ENCODE measurements at places on chromosomes 1 and 21. TPM values are rescaled to one million over a fixed set of nuclear protein-coding genes. Genes with fewer than 3 reads are reported as not detected.

Gene MAP10
- 5.9 TPM for total RNA-seq

Gene NPHS2
- total RNA-seq = not detected

- no peak for DNase-seq
Observed at GRCh38 chr1:67759066-67759465, 74.1 kb downstream of the GADD45A start.

DNA sequence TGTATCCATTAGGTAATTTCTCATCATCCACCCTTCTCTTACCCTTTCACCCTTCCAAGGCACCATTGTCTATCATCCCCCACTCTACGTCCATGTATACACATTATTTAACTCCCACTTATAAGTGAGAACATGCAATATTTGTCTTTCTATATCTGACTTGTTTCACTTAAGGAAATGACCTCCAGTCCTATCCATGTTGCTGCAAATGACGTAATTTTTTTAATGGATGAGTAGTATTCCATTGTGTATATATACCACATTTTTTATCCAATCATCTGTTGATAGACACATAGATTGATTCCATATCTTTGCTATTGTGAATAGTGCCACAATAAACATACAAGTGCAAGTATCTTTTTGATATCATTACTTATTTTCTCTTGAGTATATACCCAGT lies 322.9 kb upstream of the CXADR start:
- DNase-seq = no peak

Gene FLG2
- under 0.01 TPM for total RNA-seq

Gene RYR2
- not detected for total RNA-seq

Gene ERRFI1
- 0.27 TPM for total RNA-seq

DNA sequence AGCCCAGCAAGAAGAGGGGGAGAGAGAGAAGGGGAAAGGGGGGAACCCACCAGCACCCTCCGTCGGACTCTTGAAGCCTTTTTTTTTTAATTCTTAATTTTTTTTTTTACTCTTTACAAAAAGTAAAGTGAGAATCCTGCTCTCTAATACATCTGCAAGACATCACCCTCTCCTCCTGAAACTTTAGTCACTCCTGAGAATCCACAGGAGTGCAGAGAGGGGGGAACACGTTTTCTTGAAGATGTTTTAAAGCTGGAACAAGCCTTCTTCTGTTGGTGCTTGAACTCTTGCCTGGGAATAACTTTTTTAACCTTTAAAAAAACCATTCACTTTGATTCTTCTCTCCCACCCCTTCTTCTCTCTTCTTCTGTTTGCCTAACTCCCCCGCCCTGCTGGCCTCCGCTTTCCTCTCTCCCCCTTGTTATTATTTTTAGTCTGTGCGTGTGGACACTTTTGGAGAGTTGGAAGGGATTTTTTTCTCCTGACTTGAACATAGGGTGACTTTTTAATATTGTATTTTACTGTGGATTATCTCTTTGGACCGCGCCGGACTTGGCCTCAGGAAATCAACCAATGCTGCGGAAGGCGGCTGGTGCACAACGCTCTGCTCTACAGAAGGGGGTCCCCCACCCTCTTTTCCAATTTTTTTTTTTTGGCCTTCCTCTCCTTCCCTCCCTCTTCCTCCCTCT lies 383 bp upstream of the PRRX1 start:
- no peak for DNase-seq

DNA sequence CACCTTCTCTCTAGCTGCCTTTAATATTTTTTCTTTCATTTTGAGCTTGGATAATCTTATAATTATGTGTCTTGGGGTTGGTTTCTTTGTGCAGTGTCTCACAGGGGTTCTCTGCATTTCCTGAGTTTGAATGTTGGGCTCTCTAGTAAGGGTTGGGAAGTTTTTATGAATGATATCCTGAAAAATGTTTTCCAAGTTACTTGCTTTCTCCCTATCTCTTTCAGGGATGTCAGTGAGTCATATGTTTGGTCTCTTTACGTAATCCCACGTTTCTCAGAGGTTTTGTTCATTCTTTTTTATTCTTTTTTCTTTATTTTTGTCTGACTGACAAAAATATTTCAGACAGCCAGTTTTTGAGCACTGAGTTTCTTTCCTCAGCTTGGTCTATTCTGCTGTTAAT lies 55.4 kb upstream of the CCDC190 start:
- DNase-seq = no peak

DNA sequence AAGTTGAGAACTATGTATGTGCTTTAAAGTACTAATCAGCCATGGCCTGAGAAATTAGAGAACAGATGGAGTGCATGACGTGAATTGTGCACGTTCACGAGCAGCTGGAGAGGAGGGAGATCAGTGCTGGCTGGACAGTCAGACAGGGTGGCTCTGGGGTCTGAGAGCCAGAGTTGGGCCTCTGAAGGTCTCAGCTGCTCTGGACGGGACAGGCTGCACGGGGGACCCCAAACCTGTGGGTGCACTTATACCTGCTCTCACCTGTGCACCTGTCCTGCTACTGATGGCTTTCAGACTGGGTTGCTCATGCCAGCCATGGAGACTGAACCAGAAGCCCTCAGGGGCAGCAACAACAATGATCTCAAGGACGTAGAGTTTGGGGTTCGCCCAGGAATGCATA lies 43.5 kb downstream of the UMODL1 start:
- DNase-seq = no peak

DNA sequence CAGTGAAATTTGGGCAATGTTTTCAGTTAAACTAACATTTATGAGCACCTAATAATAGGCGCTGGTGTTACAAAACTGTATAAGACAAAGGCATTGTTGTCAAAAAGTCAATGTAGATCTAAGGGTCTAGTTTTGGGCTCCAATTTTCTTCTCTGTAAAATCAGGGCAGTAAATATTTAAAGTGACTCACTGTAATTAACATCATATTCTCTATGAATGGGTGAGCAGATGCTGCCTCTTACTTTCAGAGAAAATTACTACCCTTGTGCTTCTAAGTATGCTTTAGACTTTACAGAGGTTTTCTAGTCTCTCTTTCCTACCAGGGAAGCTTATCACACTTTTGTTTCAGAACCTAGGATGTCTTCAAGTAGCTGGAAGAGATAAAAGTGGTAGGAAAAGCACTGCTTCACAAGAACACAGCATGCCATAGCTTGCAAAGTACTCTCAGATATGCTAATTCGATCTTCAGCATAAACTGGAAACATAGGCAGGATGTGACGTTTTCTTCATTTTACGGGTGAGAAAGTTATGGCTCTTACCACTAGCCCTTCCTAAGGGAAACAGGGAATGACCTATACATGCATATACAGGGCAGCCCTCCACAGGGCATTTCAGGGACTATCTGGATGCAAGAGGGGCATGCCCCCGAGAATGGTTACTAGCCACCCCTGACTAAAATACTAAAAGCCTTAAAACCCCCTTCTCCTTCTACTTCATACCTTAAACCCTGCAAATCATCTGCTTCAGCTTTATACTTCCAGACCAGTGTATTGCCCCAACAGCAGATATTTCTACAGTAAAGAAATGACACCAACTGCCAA lies 2.6 kb downstream of the C1orf116 start:
- DNase-seq = no peak
